ENCODE measurements at places on chromosomes 3 and 15.

- no peak for DNase-seq
Observed at GRCh38 chr3:25427942-25428788, at the start of gene RARB. Gene RARB (plus strand): TSS chr3:25428263. CDS start chr3:25428732, 469 bp downstream.

DNA sequence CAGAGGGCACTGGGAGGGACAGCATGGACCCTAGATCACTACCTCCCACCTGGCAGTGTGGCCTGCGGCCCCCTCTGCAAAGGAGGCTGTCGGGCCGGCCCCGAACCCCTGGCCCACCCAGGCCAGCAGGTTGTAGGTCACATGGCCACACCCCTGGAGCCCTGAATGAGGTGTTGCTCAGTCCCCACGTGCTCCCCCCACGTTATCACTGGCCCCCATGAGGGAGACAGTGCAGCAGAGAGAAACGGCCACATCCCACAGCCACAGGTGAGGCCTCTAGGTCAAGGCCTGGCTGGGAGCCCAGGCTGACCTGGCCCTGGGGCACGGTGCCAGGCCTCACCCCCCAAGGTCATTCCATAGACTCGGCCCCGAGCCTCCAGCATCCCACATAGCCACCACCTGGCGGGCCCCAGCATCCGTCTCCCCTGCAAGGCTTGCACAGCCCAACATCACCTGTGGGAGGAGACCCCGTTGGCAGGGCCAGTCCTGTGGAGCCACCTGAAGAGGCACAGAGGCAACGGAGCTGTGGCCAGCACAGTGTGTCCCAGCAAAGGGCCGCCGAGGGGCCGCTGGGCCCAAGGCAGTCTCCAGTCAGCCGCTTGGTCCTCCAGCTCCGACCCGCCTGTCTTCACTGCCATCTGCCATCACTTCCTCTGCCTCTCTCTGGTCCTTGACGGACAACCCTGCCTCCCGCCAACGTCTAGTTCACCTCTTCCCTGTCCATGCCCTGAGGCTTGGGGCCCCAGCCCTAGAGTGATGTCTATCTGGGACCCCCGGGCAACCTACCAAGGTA lies 53.1 kb downstream of the DNAJB8 start:
- DNase-seq, result no peak

GRCh38 chr15:47551546-47551945 lies 165.8 kb upstream of the SEMA6D start:
- no peak for DNase-seq

DNA sequence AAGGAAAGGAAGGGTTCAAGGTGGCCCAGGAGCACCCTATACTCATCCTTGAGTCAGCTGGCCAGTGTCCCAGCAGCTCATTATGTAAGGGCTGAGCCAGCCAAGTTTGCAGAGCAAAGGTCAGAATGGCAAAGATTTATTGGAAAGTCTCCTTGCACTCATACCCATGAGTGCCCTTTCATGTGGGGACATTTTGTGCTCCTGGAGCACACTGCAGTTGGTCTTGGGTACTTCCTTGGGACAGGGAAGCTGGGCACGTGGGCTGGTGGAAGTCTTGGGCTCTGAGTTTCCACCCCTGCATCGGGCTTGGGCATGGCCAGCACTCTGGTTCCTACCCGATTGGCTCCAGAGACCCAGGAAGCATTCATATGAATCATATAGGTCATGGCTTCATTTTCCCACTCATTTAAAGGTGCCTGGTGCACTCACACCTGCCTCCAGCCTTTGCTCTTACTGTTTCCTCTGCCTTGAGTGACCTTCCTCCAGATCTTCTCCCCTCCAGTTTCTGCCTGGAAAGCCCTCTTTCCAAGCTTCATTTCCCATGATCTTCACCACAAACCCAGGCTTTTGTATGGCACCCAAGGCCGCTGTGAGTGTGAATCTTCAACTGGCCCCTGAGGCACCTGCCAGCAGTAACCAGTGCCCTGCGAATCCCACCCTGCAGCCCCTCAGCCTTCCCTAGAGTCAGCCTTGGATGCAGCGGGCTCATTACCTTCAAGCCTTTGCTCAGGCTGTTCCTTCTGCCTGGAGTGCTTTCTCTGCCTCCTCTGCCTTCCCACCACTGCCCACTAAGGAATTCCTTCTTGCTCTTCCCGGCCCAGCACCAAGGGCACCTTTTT lies 10.5 kb upstream of the PRKCD start:
- no peak for DNase-seq
